Activated naive CD8-positive, alpha-beta T cell treated with anti-CD3 and anti-CD28 coated beads for 36 hours (primary cell): ENCODE measurements at places on chromosomes 5 and 9. TPM values are rescaled to one million over a fixed set of nuclear protein-coding genes. Genes with fewer than 3 reads are reported as not detected.

GRCh38 chr5:98969400-98969799 lies 40.6 kb upstream of the CHD1 start:
- H3K4me1 ChIP-seq: no peaks in the 10 kb centered on the region
- H3K4me3 ChIP-seq: no peak overlapping the region
- no peak overlapping the region for H3K27ac ChIP-seq
- no peak for DNase-seq
- H3K36me3 ChIP-seq: no peaks in the 10 kb centered on the region

DNA sequence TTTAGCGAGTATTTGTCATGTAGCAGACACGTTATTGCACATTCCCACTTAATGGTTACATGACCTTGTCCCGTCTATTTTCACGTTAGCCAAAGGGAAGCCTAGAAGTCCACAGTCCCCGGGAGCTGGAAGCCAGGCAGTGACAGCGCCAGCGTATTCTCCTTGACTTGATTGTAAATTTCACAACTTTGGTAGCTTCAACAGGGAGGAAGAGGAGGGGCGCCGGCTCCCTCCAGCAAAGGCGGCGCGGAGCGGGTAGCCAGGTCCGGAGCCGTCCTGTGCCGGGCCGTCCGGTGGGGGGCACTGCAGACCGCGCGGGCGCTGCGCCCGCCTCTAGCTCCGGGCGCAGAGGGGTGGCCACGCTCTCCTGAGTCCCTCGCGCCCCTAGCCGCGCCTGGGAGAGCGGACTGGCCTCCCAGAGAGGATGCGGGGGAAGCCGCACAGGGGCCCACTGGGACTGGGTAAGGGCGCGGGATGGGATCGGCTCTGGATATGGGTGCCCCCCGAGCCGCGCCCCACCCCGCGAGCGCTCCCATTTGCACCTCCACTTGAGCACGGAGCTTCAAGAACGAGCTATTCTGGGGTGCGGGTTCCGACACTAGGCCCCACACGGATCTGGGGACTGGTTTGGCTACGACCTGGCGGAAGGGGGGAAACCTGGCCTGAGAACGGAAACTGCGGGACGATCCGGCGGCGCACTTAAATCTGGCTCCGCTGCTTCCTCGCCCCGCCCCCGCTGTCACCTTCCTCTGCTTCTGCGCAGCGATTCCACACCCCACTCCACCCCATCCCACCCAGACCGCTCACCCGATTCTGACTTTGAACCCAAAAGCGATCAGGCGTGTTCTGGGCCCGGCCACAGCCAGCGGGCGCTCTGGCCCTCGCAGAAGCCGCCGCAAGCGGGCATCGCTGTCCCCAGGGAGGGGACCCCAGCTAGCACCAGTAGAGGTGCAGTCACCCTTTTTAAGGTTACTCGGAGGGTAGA lies 23.8 kb downstream of the KLF4 start:
- peak overlapping the region; percentile 43 for H3K4me3 ChIP-seq
- DNase-seq: peak; percentile 53
- peaks cover 40% of the 10 kb centered on the region for H3K27me3 ChIP-seq
- no peaks in the 10 kb centered on the region for H3K36me3 ChIP-seq

GRCh38 chr9:27787891-27788290 lies 214.6 kb upstream of the C9orf72 start:
- H3K27me3 ChIP-seq: peaks cover 38% of the 10 kb centered on the region
- DNase-seq: no peak
- H3K36me3 ChIP-seq: peaks cover 2% of the 10 kb centered on the region
- H3K4me3 ChIP-seq: no peak overlapping the region

Gene ZCCHC10
- total RNA-seq: 31.2 TPM

GRCh38 chr5:14714706-14715105 lies 50.2 kb downstream of the OTULIN start:
- H3K27me3 ChIP-seq: no peaks in the 10 kb centered on the region
- DNase-seq: no peak
- peaks cover 5% of the 10 kb centered on the region for H3K4me1 ChIP-seq
- H3K27ac ChIP-seq: no peak overlapping the region

DNA sequence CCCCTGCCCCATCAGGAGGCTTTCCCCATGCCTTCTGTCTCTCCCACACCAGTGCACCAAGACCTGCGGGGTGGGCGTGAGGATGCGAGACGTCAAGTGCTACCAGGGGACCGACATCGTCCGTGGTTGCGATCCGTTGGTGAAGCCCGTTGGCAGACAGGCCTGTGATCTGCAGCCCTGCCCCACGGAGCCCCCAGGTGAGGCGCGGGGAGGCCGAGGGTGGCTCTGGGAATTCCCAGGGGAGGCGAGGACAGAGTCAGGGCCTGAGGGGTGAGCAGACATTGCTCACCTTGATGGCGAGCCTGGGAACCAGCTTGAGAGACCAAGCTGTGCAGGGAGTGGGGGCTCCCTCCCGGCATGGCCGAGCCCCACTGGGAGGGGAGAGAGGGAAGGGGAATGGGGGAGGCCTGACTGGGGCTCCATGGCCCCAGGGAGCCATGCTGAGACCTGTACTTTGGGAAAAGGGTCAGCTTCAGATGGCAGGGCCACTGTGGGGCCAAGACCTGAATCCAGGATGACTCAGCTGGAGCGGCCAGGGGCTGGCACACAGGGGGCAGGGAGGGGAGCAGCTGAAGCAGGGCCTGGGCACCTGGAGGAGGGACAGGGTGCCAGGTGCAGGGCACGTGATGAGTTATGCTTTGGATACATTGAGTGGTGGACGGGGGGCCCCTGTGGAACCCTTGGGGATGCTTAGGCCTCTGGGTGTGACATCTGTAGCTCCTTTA lies 35.2 kb downstream of the FAM163B start:
- peaks cover 25% of the 10 kb centered on the region for H3K27me3 ChIP-seq
- H3K36me3 ChIP-seq: no peaks in the 10 kb centered on the region
- H3K4me1 ChIP-seq: peaks cover 6% of the 10 kb centered on the region
- no peak overlapping the region for H3K27ac ChIP-seq

DNA sequence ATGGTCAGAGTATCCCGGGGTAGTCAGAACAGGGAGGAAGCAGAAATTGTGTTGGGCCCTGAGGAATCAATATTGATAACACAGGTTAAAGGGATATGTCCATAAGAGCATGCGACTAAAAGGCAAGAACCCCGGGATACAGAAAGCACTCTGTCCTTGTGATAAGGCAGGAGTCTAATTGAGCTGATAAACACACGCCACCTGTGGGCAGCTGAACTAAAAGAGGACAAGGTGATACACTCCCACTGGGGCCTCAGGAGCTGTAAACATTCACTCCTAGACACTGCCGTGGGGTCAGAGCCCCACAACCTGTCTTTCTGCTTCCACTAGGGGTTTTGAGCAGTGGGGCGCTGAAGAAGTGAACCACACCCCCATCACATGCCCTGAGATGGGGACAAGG lies 144.7 kb upstream of the MPDZ start:
- H3K27me3 ChIP-seq: no peaks in the 10 kb centered on the region
- no peak overlapping the region for H3K4me3 ChIP-seq
- DNase-seq: no peak
- no peaks in the 10 kb centered on the region for H3K36me3 ChIP-seq

Gene CDH9
- total RNA-seq: not detected

- no peaks in the 10 kb centered on the region for H3K4me1 ChIP-seq
- no peak for DNase-seq
- no peaks in the 10 kb centered on the region for H3K27me3 ChIP-seq
Measured at GRCh38 chr5:30867711-30868110, 325.8 kb upstream of the CDH6 start.

GRCh38 chr9:134688661-134689320 lies 47.2 kb downstream of the COL5A1 start:
- H3K36me3 ChIP-seq: no peaks in the 10 kb centered on the region
- H3K27me3 ChIP-seq: no peaks in the 10 kb centered on the region
- H3K27ac ChIP-seq: no peak overlapping the region
- H3K4me1 ChIP-seq: peaks cover 3% of the 10 kb centered on the region

Gene ABO
- not detected for total RNA-seq

Gene C5orf52
- not detected for total RNA-seq

Gene PCDHGB3
- total RNA-seq: not detected

DNA sequence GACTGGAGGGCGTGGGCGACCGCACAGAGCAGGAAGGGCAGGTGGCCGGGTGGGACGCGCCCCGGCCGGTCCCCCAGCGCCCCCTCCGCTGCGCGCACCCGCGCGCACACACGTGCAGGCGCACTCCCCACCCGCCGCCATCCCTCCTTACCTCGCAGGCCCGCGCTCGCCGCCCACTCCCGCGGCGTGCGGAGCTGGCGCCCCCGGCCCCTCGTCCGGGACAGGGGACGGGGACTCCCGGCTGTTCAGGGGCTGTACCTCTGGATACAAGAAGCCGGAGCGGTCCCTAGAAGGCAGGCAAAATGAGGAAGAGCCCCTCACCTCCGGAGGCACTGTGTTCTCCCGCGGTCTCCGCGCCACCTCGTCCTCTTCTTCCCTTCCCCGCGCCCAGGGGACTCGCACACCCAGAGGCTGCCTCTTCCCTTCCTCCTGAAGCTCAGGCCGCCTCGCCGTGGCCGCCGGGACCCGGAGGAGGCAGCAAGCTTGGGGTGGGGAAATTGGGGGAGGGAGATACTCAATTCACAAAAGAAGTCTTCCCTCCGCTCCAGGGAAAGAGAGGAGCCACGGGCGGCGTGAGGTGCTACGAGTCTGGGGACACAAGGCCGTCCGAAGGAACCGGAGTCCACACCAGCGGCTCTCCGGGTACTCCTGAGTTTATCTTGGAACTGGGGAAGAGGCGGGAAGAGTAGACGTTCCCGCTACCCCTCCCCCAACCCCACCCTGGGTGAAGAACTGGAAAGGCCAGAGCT lies 1.4 kb upstream of the GABRB2 start:
- peaks cover 83% of the 10 kb centered on the region for H3K27me3 ChIP-seq
- H3K4me1 ChIP-seq: peaks cover 9% of the 10 kb centered on the region
- DNase-seq: no peak
- H3K27ac ChIP-seq: no peak overlapping the region
- peak overlapping the region; percentile 32 for H3K4me3 ChIP-seq
- no peaks in the 10 kb centered on the region for H3K36me3 ChIP-seq

DNA sequence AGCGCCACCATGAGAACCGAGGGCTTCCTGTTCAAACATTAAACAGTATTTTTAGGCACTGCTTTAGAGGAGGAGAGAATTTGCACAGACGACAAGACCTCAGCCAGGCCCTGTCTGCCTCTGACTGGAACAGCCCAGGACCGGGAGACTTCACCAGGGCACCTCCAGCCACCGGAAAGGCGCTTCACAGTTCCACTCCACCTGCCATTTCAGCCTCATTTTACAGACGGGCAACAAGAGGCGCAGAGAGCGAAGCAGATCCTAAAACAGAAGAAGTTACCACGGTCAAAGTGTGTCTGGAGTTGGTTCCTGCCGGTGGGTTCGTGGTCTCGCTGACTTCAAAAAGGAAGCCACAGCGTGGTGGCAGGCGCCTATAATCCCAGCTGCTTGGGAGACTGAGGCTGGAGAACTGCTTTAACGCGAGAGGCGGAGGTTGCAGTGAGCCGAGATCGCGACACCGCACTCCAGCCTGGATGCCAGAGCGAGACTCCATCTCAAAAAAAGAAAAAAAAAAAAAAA lies 28.4 kb downstream of the COL23A1 start:
- H3K36me3 ChIP-seq: peaks cover 2% of the 10 kb centered on the region
- no peak overlapping the region for H3K4me3 ChIP-seq
- H3K4me1 ChIP-seq: peaks cover 2% of the 10 kb centered on the region
- H3K27ac ChIP-seq: no peak overlapping the region

- H3K27ac ChIP-seq: no peak overlapping the region
- H3K36me3 ChIP-seq: peaks cover 38% of the 10 kb centered on the region
- H3K4me1 ChIP-seq: peaks cover 27% of the 10 kb centered on the region
- no peaks in the 10 kb centered on the region for H3K27me3 ChIP-seq
Measured at GRCh38 chr9:137710704-137711103, 91.9 kb downstream of the EHMT1 start.

Gene SHISAL2B
- not detected for total RNA-seq

- no peak overlapping the region for H3K27ac ChIP-seq
- H3K4me3 ChIP-seq: no peak overlapping the region
- no peaks in the 10 kb centered on the region for H3K27me3 ChIP-seq
- H3K36me3 ChIP-seq: no peaks in the 10 kb centered on the region
- H3K4me1 ChIP-seq: peaks cover 11% of the 10 kb centered on the region
- no peak for DNase-seq
Measured at GRCh38 chr5:107468276-107468675, 202.5 kb downstream of the EFNA5 start.

GRCh38 chr5:115209279-115209678 lies 39.6 kb upstream of the TRIM36 start:
- no peak overlapping the region for H3K27ac ChIP-seq
- no peaks in the 10 kb centered on the region for H3K27me3 ChIP-seq
- H3K4me1 ChIP-seq: peaks cover 11% of the 10 kb centered on the region
- DNase-seq: peak; percentile 40
- no peak overlapping the region for H3K4me3 ChIP-seq

GRCh38 chr5:137902408-137903133 lies 13.3 kb downstream of the PKD2L2 start:
- peaks cover 2% of the 10 kb centered on the region for H3K36me3 ChIP-seq
- H3K27me3 ChIP-seq: peaks cover 10% of the 10 kb centered on the region
- no peaks in the 10 kb centered on the region for H3K4me1 ChIP-seq
- no peak for DNase-seq

Gene IFNW1
- total RNA-seq: not detected

GRCh38 chr5:120684749-120685415 lies 220.8 kb downstream of the PRR16 start:
- no peaks in the 10 kb centered on the region for H3K27me3 ChIP-seq
- H3K4me3 ChIP-seq: no peak overlapping the region
- no peaks in the 10 kb centered on the region for H3K36me3 ChIP-seq
- no peak for DNase-seq
- no peaks in the 10 kb centered on the region for H3K4me1 ChIP-seq

- DNase-seq: no peak
- H3K4me3 ChIP-seq: no peak overlapping the region
Measured at GRCh38 chr9:104604801-104605200, 626 bp downstream of the OR13C2 start.

Gene DRD1
- not detected for total RNA-seq

Gene PALM2AKAP2
- not detected for total RNA-seq

- H3K27ac ChIP-seq: no peak overlapping the region
- peaks cover 88% of the 10 kb centered on the region for H3K27me3 ChIP-seq
- H3K4me3 ChIP-seq: no peak overlapping the region
- peaks cover 15% of the 10 kb centered on the region for H3K4me1 ChIP-seq
Measured at GRCh38 chr5:173248481-173248880, 13.5 kb upstream of the NKX2-5 start.

DNA sequence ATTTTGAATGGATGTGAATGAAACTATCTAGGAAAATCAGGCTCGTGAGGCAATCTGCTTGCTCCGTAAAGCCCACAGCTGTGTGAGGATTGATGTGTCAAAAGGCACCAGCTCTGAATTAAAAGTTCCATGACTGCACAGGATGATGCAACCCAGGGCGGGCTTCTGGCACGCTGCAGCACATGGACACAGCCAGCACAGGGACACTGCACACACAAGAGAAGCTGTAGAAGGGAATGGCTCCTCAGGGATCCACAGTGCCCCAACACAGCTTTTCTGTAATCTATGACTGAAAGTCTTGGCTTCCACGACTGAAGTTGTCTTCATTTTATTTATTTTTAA lies 151.0 kb downstream of the GCNT1 start:
- H3K36me3 ChIP-seq: no peaks in the 10 kb centered on the region
- peaks cover 31% of the 10 kb centered on the region for H3K27me3 ChIP-seq
- peaks cover 2% of the 10 kb centered on the region for H3K4me1 ChIP-seq
- H3K27ac ChIP-seq: no peak overlapping the region
- DNase-seq: no peak
- H3K4me3 ChIP-seq: no peak overlapping the region

- no peak overlapping the region for H3K27ac ChIP-seq
- no peaks in the 10 kb centered on the region for H3K4me1 ChIP-seq
- no peaks in the 10 kb centered on the region for H3K27me3 ChIP-seq
- no peak overlapping the region for H3K4me3 ChIP-seq
- no peak for DNase-seq
Measured at GRCh38 chr9:127168756-127169574, 46.5 kb upstream of the ANGPTL2 start.
